Femur (tissue), 1 donor: ENCODE measurements at places on chromosomes 7 and 10.

GRCh38 chr7:55622241-55622640 is 49.9 kb upstream of the VOPP1 start:
- no peak for DNase-seq

GRCh38 chr10:113199459-113199858 is 249.4 kb downstream of the TCF7L2 start:
- no peak for DNase-seq

DNA sequence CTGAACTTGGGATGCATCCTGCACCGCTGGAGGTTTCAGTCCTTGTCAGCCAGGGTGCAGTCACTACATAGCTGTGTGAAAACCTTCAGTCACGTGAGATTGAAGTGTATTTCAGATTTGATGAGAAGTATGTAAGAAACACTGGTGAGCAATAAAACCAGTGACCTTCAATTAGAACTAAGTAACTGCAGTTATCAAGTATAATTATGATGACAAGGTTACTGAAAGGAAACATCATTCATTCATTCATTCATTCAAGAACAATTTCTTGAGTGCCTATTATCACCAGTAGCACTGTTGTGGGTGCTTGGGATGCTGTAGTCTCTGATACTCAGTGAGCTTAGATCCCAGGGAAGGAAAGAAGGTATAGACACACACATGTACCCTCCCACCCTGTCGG is 33.6 kb downstream of the RHEB start:
- no peak for DNase-seq

DNA sequence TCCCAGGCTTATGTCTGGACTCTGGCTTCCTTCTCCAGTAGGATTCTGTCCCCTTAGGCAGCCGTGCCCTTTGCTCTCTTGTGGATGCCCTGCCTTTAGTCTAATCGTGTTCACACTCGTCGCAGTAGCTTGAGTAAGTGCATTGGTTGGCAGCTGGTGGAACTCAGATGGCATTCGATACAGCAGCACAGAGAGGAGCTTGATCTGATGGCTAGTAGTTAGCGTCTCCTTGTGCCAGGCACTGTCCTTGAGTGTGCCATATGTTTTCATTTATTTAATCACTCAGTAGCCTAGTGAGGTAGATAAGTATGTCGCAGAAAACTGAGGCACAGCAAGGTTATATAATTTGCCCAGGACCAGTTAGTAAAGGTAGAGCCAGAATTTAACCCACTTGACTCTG is 18.2 kb upstream of the PARP12 start:
- no peak for DNase-seq

- no peak for DNase-seq
Observed at GRCh38 chr10:22682237-22683139, 31.9 kb downstream of the PIP4K2A start.

- no peak for DNase-seq
Observed at GRCh38 chr10:101089520-101090299, 27.9 kb downstream of the KAZALD1 start.

- no peak for DNase-seq
Observed at GRCh38 chr10:63455507-63455906, 10.3 kb downstream of the JMJD1C start.

- no peak for DNase-seq
Observed at GRCh38 chr10:69459101-69459790, 8.0 kb downstream of the TSPAN15 start.

GRCh38 chr7:139696552-139696951 is 81.2 kb downstream of the HIPK2 start:
- DNase-seq: no peak

DNA sequence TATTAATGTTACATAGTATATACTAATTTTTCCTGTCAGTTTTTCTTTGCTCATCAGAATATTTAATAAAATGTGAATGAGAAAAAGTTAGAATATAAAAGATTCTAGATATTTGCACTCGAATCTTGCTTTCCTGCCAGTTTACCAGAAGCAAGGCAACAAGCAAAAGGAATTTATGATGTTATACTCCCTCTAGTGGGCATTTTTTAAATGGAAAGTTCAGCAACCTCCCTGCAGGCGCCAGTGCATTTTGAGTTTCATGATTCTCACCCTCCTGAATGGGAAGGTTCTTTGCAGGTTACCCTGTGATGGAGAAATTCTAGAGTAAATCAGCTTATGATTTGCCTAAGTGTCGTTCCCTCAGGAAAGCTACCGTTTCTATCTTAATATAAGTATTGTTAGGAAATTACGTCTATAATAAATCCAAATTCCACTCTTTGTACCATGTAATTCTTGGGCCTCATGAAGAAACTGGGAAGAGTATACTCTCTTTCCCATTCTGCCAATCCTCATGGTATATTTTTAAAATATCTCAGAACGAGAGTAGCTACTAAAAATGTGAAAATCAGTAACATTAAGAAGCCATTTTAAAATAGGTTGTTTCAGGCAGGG is 350.0 kb downstream of the CRPPA start:
- peak; percentile 55 for DNase-seq

GRCh38 chr10:32232378-32232777 is 114.6 kb downstream of the EPC1 start:
- no peak for DNase-seq

DNA sequence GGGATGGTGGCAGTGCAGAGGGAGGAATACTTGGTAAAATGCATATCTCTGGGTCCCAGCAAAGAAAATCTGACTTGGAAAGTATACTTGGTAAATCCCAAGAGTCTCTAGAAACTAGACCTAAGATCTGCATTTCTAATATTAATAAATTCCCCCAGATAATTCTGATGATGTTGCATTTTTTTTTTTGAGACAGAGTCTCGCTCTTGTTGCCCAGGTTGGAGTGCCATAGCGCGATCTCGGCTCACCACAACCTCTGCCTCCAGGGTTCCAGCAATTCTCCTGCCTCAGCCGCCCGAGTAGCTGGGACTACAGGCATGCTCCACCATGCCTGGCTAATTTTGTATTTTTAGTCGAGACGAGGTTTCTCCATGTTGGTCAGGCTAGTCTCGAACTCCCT is 97.9 kb upstream of the ANK3 start:
- no peak for DNase-seq

GRCh38 chr7:27214239-27214950 is 14.5 kb upstream of the HOXA13 start:
- no peak for DNase-seq

- no peak for DNase-seq
Observed at GRCh38 chr10:103584216-103585010, 90.9 kb downstream of the NEURL1 start.

- no peak for DNase-seq
Observed at GRCh38 chr7:5624386-5625365, 156.8 kb downstream of the RNF216 start.

- no peak for DNase-seq
Observed at GRCh38 chr10:57338823-57339558, 928.7 kb downstream of the IPMK start.

- no peak for DNase-seq
Observed at GRCh38 chr7:107186240-107186639, 17.4 kb downstream of the HBP1 start.

DNA sequence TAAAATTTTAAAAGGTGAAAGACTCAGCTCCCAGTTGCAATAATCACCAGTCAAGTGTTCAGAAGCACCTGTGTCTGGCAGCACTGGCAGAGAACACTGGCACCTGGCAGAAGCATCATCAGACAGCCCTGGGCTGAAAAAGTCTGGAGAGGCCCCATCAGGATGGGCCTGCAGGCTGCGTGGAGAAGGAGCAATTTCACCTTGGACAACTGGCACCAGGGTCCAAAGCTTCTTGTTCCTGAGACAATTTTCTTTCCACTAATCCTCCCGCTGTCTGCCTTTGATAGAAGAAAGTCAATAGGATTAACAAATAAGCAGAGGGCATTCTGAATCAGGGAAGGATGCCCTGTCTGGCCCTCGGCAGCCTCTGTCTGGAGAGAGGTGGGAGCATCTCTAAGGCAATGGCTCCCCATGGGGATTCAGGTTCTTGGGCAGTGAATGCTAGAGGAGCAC is 6.5 kb downstream of the COBL start:
- DNase-seq: no peak

DNA sequence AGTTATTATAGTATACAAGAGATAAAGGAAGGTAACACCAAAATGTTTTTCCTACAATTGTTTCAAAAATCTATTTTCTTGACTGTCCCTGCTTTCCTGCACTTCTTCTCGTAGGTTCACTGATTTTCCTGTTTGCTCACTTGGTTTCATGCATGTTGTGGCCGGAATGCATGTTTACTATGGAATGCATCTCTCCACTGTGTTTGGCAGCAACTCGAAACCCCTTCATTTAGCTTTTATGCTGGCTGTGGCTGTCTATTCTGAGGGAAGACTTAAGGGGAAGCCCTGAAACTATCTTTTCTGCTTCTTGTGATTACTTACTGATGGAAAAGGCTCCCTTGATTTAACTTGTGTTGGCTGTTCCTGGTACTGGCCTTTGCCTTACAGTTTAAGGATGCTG is 120.3 kb downstream of the NRG3 start:
- no peak for DNase-seq

GRCh38 chr7:88347090-88347489 is 40.4 kb upstream of the STEAP4 start:
- no peak for DNase-seq

DNA sequence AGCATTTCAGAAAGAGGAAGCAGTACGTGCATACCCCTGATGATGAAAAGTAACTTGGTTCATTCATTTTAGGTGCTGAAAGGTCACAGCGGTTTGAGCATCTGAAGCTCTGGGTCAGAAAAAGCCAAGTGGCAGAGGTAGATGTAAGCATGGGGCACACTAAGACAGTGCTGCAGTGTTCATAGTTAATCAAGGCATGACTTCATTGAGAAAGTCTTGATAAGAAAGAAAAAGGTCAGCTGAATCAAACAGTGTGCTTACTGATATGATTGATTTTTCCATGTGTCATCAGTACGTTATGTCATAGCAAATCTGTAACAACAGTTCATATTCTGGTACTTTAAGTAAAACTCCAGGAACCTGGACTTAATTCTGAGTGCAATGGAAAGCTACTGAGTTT is 107.7 kb upstream of the PCLO start:
- no peak for DNase-seq

DNA sequence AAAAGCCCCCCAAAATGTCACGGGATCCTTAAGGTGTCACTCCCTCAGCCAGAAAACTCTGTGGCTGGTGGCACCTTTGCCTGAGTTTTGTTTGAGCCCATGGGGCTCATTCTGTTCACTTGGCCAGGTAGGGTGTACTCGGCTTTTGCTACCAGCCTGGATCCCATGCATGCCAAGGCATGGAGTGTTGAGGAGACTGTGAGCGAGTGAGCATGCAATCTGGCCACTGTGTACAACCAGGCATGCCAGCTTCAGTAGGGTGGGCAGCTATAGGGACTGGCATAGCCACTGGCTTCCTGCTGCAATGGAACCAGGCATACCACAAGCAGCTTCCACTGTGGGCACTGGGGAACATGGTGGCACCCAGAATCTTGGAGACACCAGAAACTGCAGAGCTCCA is 436.0 kb upstream of the GRM3 start:
- DNase-seq: no peak

- DNase-seq: no peak
Observed at GRCh38 chr7:4726566-4726965, 44.5 kb downstream of the FOXK1 start.

DNA sequence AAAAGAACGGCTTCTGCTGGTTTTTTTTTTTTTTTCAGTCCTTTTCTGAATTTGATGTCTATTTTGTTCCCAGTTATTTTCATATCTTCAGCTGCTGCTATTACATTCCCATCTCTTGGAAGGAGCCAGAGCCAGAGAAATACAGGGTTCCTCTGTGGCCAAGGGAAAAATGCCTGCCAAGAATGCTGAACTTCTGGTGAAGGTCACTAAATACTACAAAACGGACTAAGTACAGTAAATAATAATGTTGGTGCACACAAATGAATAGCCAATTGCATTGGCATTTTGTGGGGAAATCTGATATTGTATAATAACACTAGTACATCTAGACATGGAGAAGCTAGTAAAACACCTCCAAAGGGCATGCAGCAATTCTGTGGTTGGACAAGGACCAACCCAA is 56.3 kb upstream of the ZEB1 start:
- peak; percentile 81 for DNase-seq

DNA sequence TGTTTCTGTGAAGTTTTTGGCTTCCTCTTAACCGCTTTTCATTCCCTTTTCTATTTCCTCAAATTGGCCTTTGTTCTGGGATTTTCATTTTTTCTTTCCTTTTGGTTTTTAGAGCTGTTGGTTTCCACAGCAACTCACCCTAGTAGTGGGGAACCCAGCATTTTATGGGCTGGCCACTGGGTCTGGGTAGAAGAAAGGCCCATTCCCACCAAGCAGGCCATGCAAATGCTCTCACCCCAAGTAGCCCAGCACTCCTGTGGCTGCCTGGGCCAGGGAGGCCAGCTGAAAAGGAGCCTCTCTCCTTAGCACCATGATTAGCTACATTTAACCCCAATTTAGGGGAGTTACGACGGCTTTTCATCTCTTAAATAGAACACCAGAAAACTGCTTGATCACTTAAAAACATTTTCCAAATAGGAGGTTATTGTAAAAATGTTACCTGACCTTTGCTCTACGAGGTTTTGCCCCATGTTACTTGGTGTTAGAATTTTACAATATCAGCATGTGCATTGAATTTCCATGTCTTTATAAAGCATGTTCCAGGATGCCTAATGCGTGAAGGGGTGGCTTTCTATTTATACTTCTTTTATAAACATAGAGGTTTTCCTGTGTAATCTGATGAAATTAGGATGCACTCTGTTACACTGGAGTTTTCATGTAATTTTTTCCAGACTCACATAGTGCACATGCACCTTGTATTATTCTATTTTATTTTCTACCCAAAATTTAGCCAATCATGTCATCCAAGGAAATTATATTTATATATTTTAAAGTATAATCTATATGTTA is 75.4 kb downstream of the FAM171A1 start:
- no peak for DNase-seq

- no peak for DNase-seq
Observed at GRCh38 chr7:132345030-132345429, 231.2 kb downstream of the PLXNA4 start.

- DNase-seq: peak; percentile 91
Observed at GRCh38 chr10:125057158-125058001, 103.0 kb downstream of the CTBP2 start.

- DNase-seq: no peak
Observed at GRCh38 chr10:95335933-95336699, 45.3 kb upstream of the PDLIM1 start.

- DNase-seq: no peak
Observed at GRCh38 chr10:43296320-43296719, 29.5 kb upstream of the RASGEF1A start.

GRCh38 chr7:55260171-55260570 is 105.0 kb upstream of the LANCL2 start:
- DNase-seq: no peak

DNA sequence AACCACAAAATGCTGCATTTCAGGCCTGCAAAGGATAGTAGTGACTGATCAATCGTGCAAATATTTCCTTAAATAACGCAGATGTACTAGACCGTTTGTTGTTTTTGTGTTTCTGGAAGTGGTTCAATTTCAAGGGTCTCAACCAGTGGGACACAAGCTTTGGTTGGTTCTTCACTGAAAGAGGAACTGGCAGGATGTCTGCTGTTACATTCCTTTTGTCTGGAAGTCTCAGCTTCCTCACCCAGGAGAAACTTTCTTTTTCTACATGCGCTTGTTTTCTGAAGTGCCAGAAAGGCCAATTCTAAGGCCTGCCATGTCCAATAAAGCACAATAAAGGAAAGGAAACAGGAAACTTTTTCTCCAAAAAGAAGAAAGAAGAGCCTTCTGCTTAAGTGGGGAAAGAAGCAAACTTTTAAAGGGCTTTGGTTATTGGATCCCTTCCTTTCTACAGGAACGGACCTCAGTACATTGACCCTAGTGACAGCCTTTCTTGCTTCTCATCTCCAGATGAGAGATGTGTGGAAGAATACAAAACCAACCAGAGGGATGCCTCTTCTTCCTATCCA is 4.1 kb downstream of the DKK1 start:
- DNase-seq: no peak
